NAMALWA (cell line): ENCODE measurements at places on chromosomes 12 and 14.

DNA sequence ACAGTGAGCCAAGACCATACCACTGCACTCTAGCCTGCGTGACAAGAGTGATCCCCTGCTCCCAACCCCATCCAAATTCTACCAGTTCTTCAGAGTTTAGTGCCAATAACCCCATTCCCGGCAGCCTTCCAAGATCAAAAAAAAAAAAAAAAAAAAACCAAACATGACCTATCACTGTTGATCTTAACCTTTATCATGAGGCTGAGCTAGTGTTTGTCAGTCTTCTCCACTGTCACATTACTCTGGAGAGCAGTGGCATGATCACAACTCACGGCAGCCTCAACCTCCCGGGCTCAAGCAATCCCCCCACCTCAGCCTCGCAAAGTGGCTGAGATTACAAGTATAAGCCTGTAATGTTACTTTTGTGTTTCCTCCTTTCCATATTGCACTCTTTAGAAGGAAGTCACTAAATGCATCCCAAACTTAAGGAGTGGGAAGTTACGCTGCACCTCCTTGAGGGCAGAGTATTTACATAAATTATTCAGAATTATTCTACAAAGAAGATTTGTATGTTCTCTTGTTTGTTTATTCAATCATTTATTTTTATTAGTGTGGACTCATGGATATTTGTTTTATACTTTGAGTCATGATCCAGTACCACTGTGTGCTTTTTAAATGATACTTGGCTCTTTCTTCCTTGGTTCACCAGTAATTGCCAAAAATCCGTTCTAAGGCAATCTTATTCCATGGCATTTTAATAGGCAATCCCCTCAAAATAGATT lies 31.5 kb upstream of the FAM222A start:
- no peak for DNase-seq

- peak; percentile 83 for DNase-seq
Measured at GRCh38 chr14:91249841-91250616, 5.5 kb upstream of the GPR68 start.

GRCh38 chr14:100268591-100269207 lies 29.8 kb downstream of the YY1 start:
- no peak for DNase-seq

- DNase-seq, result no peak
Measured at GRCh38 chr14:32329146-32329545, at the start of gene AKAP6. TSS of gene AKAP6 (plus strand) at chr14:32329298. CDS start at chr14:32433494, 104,196 bp downstream.

DNA sequence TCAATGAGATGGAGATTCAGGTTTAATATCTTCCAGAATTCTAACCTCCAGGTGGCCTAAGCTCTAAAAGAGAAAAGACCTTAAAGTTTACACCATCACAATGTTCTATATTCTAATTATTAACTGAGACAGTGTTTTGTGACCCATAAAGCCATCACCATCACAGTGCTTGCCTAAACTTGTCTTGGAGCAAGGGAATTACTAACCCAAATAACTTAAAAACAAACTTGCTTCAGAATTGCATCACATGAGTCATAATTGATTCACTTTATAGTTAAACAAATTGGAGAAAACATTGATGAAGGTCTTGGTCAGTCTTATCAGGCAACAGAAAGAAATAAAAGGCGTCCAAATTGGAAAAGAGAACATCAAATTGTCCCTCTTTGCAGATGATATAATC lies 54.5 kb upstream of the ALG10 start:
- no peak for DNase-seq

GRCh38 chr14:103260629-103261124 lies 73.4 kb upstream of the EIF5 start:
- no peak for DNase-seq

DNA sequence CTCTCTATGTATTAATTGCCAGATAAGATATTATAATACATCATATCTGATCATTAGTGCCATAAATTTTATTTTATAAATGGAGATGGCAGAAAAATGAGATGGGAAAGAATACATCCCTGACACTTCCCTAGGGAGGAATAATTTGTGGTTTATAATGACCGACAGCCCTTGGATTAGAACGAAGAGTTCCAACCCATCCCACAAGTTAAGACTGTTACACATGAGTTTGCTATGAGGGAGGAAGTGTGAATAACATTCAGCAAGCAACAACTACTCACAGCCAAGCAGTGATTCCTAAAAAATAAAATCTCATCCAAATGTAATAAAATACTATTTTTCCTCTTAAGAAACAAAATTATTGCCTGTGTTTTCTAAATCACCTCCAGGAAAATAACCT lies 299.0 kb downstream of the CCDC91 start:
- DNase-seq, result no peak

DNA sequence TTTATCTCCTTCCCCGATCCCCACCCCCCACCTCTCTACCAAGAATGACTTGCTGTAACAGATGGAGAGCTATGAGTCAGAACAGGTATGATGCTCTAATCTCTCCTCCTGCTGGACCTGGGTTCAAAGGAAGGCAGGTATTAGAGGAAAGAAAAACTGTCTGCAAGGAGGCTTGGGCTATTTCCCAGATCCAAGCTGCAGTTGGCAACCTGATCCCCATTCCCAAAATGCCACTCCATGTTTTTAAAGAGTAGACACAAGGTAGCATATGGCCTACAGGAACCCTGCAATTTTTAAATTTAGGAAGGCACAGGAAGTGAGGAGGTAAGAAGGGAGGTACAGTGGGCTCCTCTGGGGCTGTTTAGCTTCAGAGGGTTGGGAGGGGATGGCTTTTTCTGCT lies 33.0 kb downstream of the SRRM4 start:
- DNase-seq, result no peak

DNA sequence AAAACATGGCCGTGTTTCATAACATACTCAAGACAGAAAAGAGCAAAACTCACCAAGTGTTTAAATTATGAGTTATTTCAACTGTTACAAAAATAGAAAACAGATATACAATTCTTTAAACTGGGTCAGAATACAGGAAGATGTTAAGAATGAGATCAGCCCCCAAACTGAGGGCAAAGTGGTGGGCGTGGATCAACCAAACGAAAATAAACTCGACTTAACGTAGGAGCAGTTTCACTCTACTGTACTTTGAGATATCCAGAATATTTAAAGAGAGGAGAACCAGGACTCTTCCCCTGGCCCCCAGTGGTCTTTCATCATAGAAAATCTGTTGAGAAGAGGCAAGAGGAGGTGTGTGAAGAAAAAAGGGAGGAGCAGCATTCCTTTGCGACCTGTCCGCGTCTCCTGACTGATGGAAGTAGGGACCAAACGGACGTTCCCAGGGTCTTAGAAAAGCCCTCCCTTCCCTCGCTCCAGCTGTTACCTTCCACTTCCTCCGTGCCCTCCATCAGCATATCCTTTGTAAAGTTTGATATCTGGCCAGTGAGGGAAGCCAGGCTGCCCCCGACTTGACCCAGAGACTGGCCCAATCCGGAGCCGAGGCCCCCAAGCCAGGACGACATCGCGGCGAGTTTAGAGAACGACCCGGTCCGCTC lies 668 bp downstream of the TRIP11 start:
- peak; percentile 51 for DNase-seq

DNA sequence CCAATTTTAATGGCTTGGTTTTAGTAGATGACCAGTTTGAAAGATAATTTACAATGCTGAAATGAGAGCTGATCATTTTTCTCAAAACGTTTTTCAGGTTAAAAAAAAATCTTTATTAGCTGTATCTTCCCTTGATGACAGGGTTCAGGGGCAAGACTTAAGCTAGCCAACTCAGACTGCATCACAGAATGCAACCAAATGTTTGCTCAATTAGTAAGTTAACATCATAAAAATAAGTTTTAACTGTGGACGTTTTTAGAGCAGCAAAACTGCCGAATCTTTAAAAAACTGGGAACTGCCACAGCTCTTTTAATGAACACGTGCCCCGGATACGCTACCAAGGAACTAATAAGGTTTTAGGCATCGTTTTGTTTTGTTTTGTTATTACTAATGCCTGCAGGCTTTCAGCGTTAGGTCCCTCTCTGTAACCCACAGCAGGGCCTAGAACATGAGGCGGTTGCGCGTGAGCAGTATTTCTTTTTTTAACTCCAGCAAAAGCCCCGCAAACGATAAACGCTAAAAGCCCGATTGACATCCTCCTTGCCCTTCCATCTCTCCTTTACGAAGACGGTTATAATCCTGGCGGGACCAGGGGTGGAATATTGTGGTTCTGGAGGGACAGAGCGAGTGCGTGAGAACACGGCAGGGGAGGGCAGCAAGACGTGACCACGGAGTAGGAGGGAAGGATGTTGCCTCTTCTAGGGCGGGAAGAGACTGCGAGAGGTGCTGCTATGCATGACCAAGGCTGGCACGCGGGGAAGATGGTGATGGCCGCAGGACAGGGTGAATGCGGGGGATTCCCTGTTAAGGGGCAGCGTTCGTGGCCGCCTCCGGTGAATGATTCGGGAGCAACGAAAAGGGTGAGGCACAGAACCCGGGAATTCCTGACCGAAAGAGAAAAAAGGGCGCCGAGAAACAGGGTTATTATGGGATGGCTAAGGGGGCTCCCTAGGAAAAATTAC lies 652 bp downstream of the SUPT16H start:
- peak; percentile 72 for DNase-seq

GRCh38 chr12:26369588-26369987 lies 174.2 kb downstream of the SSPN start:
- no peak for DNase-seq

- DNase-seq, result no peak
Measured at GRCh38 chr12:104551-105081, 38.0 kb downstream of the IQSEC3 start.

- DNase-seq, result no peak
Measured at GRCh38 chr14:71742485-71742884, 189.7 kb upstream of the RGS6 start.

- DNase-seq, result no peak
Measured at GRCh38 chr12:101933866-101934514, 56.6 kb downstream of the DRAM1 start.

GRCh38 chr12:68932128-68932960 lies 627 bp downstream of the CPM start:
- peak; percentile 72 for DNase-seq

- peak; percentile 18 for DNase-seq
Measured at GRCh38 chr14:82075566-82075965, 541.9 kb upstream of the SEL1L start.

GRCh38 chr14:55950135-55950534 lies 168.1 kb upstream of the PELI2 start:
- DNase-seq, result no peak

- no peak for DNase-seq
Measured at GRCh38 chr14:101102875-101103274, 199.4 kb upstream of the RTL1 start.

DNA sequence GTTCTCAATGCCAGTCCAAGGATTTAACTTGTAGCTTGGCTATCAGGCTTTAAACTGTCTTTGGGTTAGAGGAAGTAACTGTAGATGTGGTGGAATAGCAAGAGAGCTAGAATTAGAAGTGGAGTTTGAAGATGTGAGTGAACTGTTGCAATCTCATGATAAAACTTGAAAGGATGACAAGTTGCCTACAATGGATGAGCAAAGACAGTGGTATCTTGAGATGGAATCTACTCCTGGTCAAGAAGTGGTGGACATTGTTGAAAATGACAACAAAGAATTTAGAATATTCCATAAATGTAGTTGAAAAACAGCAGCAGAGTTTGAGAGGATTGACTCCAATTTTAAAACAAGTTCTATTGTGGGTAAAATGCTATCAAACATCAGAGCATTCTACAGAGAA lies 199.0 kb downstream of the DUSP6 start:
- DNase-seq, result no peak
